ENCODE measurements at places on chromosomes 7 and 10.

- DNase-seq, result no peak
These were observed 38.5 kb downstream of the C1GALT1 start for GRCh38 chr7:7220821-7221220.

GRCh38 chr7:4792537-4793126 is 17.2 kb downstream of the AP5Z1 start:
- DNase-seq, result peak; percentile 61

GRCh38 chr7:69656890-69657289 is 58.6 kb downstream of the AUTS2 start:
- DNase-seq, result no peak

DNA sequence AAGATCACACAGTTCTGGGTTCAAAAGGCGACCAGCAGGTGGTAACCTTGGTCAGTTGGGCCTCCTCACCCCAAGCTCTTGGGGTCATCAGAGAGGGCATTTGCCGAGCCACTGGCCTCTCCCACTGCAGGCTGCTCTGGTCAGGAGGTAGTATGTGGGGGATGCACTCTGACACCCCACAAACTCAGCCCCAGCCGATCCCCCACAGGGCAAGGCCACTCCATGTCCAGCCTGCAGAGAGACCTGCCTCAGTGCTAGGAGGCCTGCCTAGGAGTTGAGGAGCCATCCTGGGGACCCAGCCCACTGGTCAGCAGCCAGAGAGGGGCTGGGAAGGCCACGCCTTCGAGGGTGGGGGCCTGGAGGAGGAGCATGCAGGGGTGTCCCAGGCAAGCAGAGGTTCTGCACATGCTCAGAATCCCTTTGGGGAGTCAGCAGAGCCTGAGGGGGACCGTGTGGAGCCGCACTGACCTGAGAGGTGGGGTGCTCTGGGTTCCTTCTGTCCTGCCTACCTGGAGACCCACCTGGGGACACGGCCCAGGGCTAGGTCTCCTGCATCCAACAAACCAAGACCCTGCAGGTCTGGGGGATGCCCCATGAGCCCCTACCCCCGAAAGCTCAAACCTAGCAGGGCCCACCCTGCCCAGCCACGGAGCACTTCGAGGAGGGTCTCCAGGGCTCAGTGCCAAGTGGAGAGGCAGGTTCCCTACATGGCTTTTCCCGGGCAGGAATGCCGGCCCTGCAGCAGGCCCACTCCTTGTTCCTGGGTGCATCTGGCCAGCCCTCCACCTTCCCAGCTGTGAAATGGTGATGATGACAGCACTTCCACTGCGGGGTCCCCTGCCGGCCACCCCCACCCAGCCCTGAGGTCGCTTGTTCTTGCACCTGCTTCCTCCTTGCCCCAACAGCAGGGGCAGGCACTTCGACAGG is 58.5 kb downstream of the RASGEF1A start:
- peak; percentile 17 for DNase-seq

GRCh38 chr7:27174874-27175625 is 930 bp upstream of the HOXA10 start:
- DNase-seq, result no peak

DNA sequence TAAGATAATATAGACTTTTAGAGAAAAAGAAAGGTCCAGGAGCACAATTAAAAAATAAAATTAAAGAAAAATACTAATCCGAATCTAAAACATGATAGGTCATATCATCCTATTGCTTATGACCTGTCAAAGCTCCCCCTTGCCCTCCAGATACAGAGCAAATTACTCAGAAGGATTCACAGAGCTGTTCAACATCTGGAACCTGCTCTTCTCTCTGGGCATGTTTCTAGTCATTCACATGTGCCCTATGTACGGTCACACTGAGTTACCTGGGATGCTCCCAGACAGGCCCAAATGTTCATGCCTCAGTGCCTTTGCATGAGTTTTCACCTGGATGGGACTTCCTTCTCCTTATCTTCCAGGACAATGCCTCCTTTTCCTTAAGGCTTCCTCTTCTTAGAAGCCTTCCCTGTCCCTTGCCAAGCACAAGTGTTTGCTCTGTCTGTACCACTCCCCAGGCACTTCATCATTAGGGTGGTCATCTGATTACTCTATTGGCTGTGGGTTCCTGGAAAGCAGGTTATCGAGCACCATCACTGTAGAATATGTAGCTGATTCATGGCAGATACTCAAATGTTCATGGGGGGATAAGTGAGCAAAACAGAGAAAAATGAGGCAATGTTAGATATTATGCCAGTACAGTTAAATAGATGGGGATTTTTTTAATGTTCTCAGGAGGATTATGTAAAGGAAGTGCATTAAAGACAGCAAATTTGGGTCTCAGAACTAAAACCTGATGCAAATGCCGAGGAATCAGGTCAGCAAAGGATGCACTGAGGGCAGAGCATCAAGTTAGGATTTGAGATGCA is 12.0 kb upstream of the AOAH start:
- no peak for DNase-seq

All from hematopoietic multipotent progenitor cell treated with erythropoietin and hydrocortisone succinate and interleukin-3 and kit ligand, for 4 days (in vitro differentiated cells).